ENCODE measurements at places on chromosomes 2 and 18. TPM values are rescaled to one million over a fixed set of nuclear protein-coding genes. Genes with fewer than 3 reads are reported as not detected.

The KCNF1 gene
- polyA plus RNA-seq: 3.9 TPM

The ID2 gene
- polyA plus RNA-seq: 60.0 TPM

The NYAP2 gene
- polyA plus RNA-seq: 0.41 TPM

The MROH2A gene
- not detected for polyA plus RNA-seq

The DTNB gene
- 6.2 TPM for polyA plus RNA-seq

The HMSD gene
- 0.12 TPM for polyA plus RNA-seq

The IHH gene
- polyA plus RNA-seq: 0.09 TPM

The KATNAL2 gene
- polyA plus RNA-seq: 8.3 TPM

The SP3 gene
- polyA plus RNA-seq: 52.1 TPM

The NOSTRIN gene
- polyA plus RNA-seq: 10.6 TPM

The FKBP1B gene
- 3.0 TPM for polyA plus RNA-seq

- no peak for DNase-seq
Measured at GRCh38 chr18:48184118-48184517, 225.1 kb downstream of the ZBTB7C start.

DNA sequence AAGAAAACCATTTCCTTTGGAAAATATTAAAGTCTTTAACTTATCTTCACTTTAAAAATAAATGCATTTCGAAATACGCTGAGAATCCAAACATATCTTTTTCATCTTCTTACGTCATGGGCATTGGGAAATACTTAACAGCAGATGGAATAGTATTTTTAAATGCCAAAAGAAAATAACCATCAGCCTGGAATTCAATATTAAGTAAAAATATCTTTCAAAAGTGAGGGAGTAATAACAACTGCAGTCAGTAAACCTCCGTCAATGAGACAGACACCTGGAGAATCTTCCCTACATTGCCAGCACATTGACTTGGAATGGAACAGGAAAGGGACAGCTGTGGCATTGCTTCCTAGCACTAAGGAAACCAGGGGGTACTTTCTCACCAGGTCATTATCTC lies 290.4 kb upstream of the TNP1 start:
- no peak for DNase-seq

DNA sequence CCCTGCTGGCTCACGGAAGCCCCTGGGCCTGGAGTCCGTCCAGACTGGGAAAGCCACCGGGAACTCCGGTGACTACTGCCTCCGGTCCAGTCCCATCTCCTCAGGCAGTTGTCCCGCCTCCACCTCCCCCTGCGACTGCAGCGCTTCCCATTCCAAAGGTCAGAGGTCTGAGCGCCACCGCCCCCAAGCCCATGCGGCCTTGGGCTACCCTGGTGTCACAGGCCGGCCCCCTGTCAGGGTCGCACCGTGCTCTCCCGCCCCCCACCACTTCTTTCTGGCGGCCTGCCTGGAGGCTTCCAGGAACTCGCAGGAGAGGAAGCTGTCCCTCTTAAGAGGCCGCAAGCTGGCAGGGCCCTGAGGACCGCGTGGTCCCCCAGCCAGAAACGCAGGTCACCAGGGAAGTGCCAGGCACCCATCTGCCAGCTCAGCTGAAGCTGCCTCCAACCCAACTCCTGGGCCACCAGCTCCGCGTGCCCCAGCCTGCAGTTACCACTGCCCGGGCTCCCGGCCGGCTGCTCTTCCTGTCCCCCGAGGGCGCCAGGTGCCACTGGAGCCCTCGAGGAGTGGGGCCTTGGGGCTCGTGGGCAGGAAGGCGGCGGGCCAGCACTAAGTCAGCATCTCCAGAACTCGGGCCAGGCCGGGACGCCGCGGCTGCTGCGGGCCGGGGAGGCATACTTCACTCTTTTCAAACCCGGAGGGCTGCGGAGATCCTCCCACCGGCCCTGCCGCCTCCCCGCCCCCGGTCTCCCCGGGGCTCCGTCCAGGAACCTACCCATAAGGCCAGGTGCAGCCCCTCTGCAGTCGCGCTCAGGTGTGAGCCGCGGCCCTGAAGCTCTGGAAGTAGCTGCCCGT lies 83.3 kb upstream of the POMC start:
- DNase-seq: peak; percentile 77

- DNase-seq: no peak
Measured at GRCh38 chr2:209772290-209772685, 656 bp downstream of the UNC80 start.

DNA sequence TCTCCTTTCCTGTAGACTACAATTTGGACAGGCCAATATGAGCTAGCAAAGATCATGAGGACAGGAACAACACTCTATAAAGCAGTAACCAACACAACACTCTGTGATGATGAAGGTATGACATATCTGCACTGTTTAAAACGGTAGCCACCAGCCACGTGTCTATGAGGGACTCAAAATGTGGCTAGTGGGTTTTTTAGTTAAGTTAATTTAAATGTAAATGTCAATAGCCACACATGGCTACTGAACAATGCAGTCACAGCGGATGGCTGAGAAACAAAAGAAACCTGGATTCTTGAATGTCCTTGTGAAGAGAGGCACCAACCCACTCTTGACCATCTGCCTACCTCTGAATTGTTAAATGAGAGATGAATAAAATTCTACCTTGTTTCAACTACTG lies 33.9 kb downstream of the FANCL start:
- DNase-seq: no peak

- no peak for DNase-seq
Measured at GRCh38 chr18:60861575-60861974, 471.7 kb upstream of the CDH20 start.

- DNase-seq: peak; percentile 83
Measured at GRCh38 chr2:188527581-188527993, 235.9 kb downstream of the GULP1 start.

DNA sequence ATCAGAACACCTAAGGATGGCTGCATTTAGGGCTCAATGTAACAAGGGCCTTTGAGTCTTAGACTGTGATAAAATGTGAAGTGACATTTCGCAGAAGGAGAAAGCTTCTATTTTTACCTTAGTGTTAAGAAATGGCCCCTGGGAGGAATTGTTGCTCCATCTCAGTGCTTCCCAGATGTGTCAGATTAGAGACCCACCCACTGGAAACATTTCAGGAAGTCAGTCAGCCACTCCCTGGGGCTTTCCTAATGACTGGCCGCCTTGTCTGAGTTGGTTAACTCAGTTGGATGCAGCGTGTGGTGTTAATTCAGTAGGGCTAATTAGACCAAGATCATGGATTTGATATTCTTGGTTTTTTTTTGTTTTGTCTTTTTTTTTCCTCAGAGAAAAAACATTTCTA lies 355.9 kb downstream of the PIK3C3 start:
- DNase-seq: peak; percentile 26

DNA sequence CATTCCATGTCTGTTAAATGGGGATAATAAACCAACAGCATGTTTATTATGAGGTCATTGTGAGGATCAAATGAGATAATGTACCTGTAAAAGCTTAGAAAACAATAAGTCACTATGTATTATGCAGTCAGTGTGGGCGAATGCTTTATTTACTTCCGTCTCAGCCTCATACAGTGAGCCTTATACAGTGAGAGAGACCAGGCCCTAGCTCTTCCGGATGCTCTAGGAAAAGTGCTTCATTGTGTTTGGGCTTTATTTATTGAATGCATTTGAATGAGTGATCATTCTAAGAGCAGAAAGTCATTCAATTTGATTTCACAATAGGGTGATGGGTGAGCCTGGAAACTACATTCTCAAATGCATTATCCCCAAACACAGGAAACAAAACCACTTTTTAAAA lies 603.9 kb upstream of the FANCL start:
- no peak for DNase-seq

DNA sequence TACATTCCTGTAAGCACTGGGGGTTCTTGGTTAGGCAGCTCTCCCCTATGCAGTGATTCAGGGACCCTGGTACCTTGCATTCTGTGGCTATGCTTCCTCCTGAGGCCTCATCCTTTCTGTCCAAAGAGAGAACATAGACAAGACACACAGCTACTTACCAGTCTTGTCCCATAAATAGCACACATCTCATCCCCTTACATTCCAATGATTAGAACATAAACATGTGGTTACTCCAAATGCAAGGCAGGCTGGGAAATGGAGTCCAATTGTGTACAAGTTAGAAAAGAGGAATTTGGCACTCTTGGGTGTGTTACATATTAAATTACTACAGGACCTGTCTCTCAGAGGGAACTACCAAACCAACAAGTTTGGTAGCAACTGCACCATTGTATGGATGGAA lies 171.3 kb downstream of the ARHGAP15 start:
- DNase-seq: peak; percentile 12

DNA sequence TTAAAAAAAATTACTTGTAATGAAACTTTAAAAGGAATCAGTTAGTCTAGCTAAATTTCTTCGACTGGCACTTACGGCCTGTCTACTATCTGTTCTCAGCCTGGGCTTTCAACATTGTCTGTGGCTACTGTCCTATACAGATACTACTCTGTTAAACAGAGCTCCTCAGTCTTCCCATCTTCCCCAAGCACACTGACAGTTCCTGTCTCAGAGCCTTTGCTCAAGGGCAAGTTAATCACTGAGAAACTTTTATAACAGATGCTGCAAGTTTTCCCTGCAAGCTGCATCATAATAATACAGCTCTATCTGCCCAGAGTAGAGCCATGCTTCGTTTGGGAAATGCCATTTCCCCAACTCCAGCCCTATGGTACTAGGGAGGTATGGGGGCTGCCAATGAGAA lies 11.3 kb upstream of the YPEL5 start:
- DNase-seq: no peak

DNA sequence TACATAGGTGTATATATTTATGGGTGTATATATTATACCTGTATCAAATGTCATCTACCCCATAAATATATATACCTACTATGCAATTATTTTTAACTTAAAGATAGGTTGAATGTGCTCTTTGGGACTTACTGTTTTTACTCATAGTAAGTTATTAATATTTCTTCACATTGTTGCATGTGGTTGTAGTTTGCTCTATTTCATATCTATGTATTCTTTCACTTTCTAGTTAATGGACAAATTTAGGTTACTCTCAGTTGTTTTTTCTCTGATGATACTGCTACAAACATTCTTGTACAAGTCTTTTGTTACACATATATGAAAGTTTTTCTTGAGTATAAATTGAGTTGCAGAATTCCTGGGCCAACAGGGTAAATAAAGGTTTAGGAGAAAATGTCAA lies 601.8 kb upstream of the ID2 start:
- DNase-seq: no peak

DNA sequence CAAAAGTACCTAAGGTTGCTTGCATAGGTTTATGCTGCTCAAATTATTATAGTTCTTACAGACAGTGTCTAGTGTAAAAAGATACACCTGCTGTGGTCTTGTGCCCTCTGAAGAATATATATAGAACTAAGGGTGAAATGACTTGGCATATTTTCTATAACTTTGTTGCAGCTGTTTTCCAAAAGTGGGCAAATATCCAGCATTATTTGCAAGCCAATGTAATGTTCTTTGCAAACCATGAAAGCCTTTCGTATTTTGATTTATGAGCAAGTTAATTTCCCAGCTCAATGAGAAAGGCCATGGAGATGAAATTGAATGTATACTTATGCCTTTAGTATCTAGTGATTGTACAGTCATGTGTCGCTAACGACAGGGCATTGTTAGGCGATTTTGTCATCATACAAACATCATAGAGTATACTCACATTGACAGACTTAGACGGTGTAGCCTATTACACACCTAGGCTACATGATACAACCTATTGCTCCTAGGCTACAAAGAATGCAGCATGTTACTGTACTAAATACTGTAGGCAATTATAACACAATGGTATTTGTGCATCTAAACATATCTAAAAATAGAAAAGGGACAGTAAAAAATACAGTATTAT lies 116.3 kb downstream of the PLCL1 start:
- peak; percentile 54 for DNase-seq

- DNase-seq: no peak
Measured at GRCh38 chr2:98818164-98818563, 87.2 kb upstream of the MGAT4A start.

- no peak for DNase-seq
Measured at GRCh38 chr18:24016643-24017042, 2.1 kb downstream of the TTC39C start.

- peak; percentile 46 for DNase-seq
Measured at GRCh38 chr2:21317131-21317530, 193.4 kb downstream of the TDRD15 start.

DNA sequence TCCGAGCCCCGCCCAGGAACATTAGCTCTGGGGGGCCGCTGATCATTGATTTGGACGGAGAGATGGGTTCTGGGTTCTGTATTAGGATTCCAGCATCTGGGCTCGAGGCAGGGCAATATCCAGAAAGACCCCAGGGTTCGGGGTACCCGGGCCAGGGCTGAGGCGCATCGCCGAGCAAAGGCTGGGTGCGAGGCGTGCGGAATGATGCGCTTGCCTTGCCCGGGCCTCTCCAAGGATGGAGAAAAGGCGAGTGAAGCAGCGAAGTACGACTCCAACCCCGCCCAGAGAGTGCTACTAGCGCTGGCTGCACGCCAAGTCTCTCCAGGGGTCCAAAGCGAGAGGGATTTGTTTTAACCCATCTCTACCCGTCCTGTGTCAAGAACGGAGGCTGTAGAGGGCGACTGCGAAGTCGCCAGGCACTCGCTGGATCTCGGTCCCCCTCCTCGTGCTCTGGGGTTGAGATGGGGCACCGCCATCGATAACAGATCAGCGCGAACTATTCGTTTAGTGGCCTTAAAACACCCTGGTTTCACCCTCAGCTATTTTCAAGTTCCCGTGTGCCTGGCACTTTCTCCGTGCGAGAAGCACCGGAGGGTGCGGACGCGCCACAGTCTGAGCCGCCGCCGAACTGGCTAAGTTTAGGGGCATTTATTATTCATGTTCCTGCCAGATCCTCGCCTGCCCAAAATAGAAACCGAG lies 1.9 kb downstream of the ADCYAP1 start:
- no peak for DNase-seq

DNA sequence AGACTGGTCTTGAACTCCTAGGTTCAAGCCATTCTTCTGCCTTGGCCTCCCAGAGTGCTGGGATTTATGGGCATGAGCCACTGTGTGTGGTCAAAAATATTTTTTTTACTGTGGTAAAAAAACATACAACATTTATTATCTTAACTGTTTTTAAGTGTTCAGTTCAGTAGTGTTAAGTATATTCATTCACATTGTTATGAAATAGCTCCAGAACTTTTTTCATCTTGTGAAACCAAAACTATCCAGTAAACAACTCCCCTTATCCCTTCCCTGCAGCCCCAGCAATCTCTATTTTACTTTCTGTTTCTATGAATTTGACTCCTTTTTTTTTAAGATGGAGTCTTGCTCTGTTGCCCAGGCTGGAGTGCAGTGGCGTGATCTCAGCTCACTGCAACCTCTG lies 9.3 kb downstream of the RMC1 start:
- DNase-seq: no peak

DNA sequence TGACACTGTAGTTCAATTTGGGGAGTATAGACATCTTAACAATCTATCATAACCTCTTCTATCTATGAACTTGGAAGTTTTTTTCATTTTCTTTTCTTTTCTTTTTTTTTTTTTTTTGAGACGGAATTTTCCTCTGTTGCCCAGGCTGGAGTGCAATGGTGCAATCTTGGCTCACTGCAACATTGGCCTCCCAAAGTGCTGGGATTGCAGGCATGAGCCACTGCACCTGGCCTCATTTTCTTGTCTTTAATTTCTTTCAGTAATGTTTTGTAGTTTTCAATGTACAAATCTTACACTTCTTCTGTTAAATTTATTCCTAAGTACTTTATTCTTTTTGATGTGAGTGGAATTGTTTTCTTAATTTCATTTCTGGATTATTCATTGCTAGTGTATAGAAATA lies 14.6 kb downstream of the ASAP2 start:
- DNase-seq: no peak
